NCI-H2081 treated with DMSO at 0.1 percent for 48 hours (cell line): ENCODE measurements at places on chromosomes 2 and 18.

- DNase-seq, result no peak
Measured at GRCh38 chr2:126655500-126656430, at the start of gene GYPC. GYPC (plus strand) TSS chr2:126656158; CDS start chr2:126656264, 106 bp downstream.

GRCh38 chr2:238821391-238821790, 26.5 kb upstream of the TWIST2 start:
- DNase-seq, result no peak

DNA sequence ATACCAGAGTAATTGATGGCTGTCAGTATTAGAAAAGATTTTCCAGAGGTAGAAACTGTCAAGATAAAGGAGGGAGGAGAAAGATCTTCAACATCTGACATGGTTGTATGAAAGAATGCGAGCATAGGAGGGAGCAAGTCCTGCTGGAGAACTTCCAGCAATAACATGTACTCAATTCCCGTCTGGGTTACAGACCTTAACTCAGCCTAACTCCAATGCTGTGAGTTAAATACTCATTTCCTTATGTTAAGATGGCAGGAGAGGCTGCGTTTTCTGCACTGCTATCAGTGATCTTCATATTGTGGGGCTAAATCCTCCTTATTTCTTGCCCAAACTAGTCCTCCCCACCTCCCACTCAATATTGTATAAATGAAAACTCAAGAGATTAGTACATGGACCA, 6.7 kb upstream of the CERS6 start:
- no peak for DNase-seq

GRCh38 chr2:30923623-30924022, 116.4 kb upstream of the CAPN13 start:
- no peak for DNase-seq

GRCh38 chr2:62811972-62812371, 106.5 kb downstream of the EHBP1 start:
- no peak for DNase-seq

DNA sequence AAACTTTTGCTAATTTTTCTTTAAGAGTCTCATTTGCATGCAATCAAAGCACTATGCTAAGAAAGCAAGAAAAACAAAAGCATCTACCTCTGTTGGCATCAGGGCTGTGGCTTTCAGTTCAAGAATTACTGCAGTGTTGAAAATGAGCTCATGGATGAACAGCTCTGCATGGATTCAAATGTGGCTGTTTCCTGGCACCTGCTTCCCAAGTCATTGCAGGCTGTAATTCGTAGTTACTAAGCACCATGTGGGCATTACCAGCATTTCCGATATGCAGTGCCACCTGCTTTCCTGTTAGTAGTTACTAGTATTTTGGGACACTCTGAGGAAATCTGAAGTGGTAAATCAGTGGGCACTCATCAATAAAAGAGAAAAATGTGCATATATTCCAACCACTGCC, 37.8 kb upstream of the FAM110C start:
- DNase-seq, result peak; percentile 80

DNA sequence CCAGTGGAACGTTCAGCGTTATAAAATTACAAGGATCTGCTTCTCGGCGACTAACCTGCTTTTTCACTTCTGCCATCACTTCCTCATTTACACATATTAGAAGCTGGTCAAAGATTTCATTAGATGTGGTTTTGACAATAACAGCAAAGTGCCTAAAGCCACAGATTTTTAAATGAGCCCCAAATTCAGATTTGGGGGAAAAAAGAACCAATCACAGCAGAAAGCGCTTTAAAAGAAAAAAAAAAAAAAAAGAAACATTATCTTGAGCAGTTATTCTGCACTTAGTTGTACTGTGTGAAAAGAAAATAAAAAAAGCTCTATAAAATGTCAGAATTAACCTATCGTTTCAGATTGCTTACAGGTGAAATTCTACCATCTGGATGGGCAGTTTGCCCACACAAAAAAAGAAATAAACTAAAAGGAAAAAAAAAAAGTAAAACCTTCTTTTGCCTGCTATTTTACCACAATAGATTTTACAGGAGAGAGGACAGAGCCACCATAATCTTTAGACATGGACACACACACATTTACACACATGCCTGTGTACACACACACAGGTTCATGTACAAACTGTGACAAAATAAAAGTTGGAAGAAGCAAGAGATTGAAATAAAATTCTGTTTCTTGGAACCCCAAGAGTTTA, 167.2 kb downstream of the TCF4 start:
- DNase-seq, result no peak

DNA sequence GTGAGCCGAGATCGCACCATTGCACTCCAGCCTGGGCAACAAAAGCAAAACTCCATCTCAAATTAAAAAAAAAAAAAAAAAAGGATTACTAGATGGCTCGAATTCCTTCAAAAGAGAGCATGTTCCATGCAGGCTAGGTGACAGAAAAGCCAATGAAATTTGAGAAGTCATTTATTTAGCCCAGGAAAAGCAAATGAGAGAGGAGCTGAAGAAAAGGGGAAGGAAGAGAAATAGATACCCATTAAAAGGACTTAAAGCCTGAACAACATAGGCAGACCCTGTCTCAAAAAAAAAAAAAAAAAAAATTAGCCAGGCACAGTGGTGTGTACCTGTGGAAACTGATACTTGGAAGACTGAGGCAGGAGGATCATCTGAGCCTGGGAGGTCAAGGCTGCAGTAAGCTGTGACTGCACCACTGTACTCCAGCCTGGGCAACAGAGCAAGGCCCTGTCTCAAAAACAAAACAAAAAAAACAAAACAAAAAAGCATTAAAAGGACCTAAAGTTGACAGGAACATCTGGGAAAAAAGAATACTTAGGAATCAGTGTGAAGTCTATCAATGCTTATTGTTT, 11.1 kb downstream of the SEPTIN10 start:
- no peak for DNase-seq
